NCI-H2171 treated with DMSO at 0.1 percent for 48 hours (cell line): ENCODE measurements at places on chromosomes 4 and X.

- DNase-seq: no peak
These were observed 36.6 kb downstream of the SAT1 start for GRCh38 chrX:23819385-23820234.

DNA sequence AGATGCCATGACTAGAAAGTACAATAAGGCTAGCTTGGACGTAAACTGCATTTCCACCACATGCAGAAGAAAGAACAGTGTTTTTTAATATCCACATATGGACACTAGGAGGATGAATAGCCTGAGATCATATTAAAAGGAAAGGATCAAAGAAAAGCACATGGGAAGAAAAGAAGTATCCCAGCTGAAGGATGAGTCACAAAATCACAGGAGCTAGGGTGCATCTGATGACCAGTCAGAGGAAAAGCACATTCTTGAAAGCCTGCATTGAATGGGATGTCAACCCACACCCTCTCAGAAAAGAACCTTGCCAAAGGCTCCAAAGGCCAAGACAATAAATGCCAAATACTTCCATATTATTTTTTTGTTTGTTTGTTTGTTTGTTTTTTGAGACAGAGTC lies 56.8 kb upstream of the PRDX4 start:
- DNase-seq: no peak

GRCh38 chr4:8255698-8256441 lies 13.7 kb upstream of the HTRA3 start:
- no peak for DNase-seq

DNA sequence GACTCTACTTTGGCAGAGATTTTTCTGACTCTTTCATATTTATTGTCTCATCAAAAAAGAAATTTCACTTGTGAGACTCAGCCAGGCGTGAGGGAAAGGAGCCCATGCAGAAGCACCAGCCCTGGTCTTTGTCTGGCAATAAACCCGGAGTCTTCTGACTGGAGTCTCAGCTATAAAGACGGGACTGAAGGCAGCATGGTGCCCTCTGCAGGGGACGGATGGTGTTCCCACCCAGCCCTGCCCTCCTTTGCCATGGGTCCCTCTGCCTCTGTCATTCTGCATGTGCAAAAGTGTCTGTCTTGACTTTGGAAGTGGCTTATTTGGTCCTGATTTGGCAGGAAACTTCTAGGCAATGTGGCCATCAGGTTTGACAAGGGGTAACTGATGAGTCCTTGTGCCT lies 14.2 kb downstream of the ZNF185 start:
- DNase-seq: no peak

- DNase-seq: no peak
These were observed 1015.3 kb downstream of the ARAP2 start for GRCh38 chr4:35229021-35229420.
